Effector memory CD4-positive, alpha-beta T cell (primary cell): ENCODE measurements at places on chromosomes 4 and X.

DNA sequence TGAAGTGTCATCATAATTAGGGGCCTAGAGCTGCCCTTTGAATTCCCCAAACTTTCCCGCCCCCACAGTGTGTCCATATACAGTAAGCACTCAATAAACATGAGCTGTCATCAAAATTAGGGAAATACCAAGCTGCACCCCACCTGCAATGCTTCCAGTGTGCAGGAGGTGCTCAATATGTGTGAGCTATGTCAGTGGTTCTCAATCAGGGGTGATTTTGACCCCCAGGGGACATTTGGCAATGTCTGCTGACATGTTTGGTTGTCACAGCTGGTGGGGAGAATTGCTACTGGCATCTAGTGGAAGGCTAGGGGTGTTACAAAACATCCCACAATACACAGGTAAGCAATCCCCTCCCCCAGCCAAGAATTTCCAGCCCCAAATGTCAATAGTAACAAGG is 748 bp downstream of the CFP start:
- no peak for DNase-seq

DNA sequence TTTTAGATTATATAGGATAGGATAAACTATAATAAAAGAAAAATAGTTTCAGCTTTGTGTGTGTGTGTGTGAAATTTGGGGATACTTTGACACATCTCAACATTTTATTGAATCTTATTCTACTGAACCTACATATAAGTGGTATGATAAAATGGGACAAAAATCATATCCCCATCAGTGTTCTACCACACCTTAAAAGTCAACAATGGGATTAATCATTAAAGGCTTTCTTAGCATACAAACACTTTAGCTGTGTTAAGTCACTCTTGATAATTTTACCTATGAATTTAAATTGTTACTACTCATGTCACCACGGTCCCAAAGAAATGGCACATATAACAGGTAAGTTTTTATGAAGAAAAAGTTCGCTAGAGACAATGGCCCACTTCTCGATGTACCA is 37.7 kb upstream of the LRBA start:
- DNase-seq, result no peak

- no peak for DNase-seq
These were observed 125.4 kb downstream of the PDLIM5 start for GRCh38 chr4:94577136-94577535.

DNA sequence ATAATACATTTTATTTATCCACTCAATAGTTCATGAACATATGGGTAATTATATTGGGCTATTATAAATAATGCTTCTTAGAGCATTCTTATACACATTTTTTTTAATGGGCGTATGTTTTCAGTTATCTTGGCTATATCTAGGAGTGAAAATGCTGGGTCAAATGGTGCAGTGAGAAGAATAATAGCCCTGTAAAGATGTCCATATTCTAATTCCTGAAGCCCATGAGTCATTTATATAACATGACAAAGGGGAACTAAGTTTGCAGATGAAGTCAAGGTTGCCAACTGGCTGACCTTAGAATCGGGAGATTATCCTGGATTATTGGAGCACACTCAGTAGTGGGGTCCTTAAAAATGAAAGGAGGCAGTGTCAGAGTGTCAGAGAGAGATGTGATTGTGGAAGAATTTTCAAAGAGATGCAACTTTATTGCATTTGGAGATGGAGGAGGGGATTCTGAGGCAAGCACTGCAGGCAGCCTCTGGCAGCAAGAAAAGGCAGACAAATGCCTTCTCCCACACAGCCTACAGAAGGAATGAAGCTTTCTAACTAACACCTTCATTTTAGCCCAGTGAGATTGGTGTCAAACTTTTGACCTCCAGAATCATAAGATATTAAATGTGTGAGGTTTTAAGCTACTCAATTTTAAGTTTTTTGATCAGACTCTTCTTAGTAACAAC is 106.1 kb upstream of the HS3ST1 start:
- no peak for DNase-seq

DNA sequence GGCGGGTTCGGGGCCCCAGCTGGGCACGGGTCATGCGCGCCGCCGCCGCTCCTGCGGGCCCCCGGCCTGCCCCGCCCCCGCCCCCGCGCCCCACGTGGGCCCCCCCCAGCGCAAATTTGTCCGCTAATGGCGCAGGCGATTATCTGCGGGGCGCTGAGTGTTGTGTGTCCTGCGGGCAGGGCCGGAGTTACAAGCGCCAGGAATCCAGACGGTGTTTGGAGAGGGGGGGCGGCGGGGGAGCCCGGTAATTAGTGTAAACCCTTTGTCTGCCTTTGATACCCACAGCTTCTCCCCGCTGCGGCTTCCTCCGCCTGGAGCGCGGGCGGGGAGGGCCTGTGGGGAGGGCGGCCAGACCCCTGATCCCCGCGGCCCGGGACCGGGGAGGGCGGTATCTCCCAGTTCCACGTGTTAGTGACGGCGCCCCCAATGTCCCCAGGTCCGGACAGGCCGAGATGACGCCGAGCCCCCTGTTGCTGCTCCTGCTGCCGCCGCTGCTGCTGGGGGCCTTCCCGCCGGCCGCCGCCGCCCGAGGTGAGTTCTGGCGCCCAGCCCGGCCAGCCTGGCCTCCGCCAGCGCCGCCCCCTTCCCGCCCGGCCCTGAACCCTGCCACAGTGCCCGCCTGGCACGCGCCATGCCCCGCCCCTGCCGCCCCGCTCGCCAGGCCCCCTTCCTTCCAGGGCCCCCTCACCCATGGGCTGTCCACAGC is 761 bp downstream of the FGFRL1 start:
- peak; percentile 32 for DNase-seq

GRCh38 chr4:115920637-115921036 is 807.2 kb upstream of the NDST4 start:
- no peak for DNase-seq

GRCh38 chr4:39061457-39061856 is 575 bp upstream of the KLHL5 start:
- DNase-seq, result no peak

- DNase-seq, result no peak
These were observed 26.1 kb downstream of the ARHGEF6 start for GRCh38 chrX:136754651-136755050.

DNA sequence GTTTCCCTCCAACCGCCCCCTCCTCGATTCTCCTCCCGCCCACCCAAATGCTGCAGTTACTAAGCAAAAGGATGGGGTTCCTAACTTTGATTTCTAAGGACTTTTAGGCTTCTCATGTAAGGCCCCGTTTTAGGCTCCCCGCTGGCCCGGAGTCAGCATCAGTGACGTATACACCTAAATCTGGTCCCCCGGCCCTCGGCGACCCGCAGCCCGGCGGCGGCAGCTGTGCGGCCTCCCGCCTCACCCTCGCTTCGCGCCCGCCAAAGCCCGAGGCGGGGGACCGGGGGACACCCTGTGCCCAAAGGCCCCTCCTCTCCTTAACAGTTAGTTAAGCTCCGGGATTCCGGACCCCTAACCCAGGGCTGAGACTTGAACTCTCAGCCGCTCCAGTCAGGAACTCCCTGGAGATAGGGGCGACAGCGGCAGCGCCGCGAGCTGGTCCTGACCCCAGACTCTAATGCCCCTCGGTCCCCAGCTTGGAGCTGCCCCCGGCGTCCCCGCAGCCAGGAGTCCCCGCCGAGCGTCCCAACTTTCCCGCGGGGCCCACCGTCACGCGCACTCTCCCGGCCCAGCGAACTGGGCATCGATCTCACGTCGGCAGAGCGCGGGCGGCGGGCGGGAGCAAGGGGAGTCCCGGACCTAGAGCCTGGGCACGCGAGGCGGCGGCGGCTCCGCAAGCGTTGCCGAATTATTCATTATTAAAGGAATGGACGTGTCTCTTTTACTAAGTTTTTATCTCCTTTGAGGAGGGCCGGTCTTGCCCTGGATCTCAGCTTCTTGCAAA is 1.5 kb upstream of the NR3C2 start:
- peak; percentile 4 for DNase-seq

DNA sequence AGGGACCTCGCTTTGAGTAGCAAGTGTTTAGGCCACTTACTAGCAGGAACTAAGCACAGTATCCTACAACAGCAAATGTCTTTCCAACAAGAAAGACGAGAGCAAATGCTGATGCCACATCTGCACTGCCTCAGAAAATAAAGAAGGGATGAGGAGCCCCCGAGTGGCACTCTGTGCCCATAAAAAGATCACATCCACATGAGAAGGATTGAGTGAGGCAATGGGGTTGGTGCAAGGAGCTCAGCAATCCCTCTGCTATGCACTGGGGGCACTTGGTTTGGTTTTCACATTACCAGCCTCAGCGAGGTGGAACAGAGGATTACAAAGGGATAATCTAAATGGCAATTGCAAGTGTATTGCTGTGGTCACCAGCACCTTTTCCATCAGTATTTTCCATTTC is 252.8 kb upstream of the SLC7A11 start:
- DNase-seq, result no peak

DNA sequence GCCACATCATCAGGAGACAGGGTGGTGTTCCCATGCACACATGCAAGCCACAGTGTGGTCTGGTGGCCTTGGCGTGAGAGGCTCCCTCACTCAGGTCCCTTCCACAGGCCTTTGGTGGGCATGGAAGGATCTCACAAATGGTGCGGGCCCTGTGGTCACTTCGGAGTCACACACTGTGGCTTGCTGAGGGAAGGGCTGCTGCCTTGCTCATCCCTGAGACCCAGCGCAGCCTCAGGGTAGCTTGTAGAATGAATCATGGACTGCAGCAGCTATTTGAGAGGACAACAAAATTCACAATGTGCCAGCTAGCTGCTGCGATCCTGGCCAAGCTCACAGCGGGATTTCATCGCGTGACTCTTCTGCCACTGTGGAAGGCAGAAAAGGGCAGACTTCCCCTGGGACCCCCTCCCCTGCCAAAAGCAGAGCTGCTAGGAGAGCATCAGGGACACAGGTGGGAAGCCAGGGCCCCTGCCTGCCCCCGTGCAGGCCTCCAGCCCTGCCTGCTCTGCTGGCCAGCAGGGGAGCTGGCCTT is 106.4 kb downstream of the ABLIM2 start:
- DNase-seq, result no peak

GRCh38 chr4:141669501-141669900 is 33.1 kb downstream of the IL15 start:
- no peak for DNase-seq

DNA sequence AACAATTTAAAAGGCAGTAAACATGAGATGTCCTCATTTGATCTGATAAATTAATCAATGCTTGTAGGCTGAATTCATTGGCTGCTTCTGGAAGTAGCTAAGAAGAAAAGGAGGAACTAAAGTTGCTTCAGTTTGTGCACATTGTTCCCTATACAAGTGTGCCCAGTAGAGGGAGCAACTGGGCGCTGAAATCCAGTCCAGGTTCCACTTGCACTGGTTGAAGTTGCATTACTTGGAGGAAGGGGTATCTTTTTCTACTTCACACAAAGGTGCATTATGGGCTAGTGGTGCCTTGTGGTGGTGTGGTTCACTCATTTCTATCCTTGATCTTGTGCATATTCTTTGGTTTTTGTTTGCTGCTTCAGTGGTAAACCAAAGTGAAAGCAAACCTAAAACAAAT is 67.9 kb upstream of the SOX3 start:
- no peak for DNase-seq
